ENCODE measurements at places on chromosomes 13 and 19. TPM values are rescaled to one million over a fixed set of nuclear protein-coding genes. Genes with fewer than 3 reads are reported as not detected.
A peak's percentile ranks its signal among the peaks of the same experiment; 100 is the strongest.

DNA sequence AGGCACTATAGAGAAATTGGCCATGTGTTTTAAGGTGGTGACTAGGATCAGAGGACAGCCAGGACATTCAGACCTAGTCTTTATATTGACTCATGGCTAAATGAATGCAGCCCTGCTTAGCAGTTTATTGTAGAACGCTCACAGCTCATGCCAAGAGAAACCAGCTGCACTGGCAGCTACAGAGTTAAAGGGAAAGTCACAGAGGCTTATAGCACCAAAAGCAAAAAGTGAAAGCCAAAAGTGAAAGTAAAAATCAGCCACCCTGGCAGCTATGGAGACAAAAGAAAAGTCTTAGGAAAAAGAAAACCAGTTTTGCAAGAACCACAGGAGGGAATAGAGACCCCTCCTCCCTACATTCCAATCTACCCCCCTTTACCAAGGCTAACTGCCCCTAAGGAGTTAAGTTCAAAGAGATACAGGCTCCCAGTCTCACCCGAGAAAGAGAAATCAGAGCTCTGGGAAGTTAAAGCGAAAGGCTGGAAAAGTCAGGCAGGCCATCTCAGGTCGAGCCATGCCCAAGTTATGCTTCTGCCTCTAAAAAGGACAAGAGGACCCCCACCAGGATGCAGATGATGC is 99.0 kb downstream of the ZNF429 start:
- DNase-seq: no peak

- DNase-seq: no peak
Observed at GRCh38 chr13:85808811-85809210, 9.6 kb upstream of the SLITRK6 start.

GRCh38 chr19:48676887-48677286 is 4.1 kb upstream of the NTN5 start:
- no peak for DNase-seq

DNA sequence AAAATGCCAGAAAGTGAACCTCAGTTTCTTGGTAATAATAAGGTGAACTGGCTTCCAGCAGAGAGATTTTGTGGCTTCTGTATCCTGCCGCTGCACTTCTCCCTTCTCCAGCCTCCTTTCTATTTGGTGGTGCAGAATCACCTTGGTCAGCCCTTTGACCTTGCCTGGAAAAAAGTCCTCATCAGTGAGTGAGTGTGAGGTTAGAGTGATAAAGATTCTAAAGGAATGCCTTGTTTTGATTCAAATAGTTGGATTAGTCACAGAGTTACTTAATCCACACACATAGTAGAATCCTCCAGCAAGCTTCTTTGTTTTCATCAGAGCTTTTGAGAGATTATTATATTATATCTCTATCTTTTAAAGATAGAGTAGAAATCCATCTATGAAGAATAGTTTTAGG is 140.9 kb downstream of the KCNRG start:
- no peak for DNase-seq

DNA sequence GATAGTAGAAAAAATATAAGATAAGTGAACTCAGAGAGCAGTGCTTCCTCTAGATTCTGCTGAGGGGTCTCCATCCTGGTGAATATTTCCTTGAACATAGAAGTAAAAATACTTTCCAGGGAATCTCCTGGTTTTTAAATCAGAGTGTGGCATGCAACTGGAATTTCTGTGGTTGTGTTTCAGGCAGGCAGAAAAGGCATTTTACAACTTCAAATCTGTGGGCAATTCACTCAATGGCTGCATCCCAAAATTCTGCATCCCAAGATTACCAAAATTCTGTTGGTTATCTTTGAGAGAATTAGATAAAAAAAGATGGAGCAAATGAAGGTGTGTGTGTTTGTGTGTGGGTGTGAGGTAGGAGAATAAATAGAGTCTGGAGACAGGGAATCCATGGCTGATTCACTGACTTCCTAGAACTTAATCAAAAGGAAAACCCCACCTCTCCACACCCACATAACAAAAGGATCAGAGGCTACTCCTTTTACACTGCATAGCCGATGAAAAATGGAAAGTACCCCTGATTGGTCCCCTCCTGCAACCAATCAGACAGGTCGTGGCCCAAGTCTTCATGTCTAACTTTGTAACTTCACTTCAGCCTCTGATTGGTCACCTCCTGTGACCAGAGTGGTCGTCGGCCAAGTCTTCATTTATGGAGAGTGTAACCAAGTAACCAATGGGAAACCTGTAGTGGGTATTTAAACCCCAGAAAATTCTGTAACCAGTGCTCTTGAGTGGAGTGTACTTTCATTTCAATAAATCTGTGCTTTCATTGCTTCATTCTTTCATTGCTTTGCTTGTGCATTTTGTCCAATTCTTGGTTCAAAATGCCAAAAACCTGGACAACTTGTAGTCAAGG is 112.8 kb downstream of the DLEU7 start:
- no peak for DNase-seq

Gene RNASEH2B
- total RNA-seq: 67.2 TPM

GRCh38 chr19:38557205-38557799 is 60.5 kb downstream of the MAP4K1 start:
- no peak for DNase-seq

DNA sequence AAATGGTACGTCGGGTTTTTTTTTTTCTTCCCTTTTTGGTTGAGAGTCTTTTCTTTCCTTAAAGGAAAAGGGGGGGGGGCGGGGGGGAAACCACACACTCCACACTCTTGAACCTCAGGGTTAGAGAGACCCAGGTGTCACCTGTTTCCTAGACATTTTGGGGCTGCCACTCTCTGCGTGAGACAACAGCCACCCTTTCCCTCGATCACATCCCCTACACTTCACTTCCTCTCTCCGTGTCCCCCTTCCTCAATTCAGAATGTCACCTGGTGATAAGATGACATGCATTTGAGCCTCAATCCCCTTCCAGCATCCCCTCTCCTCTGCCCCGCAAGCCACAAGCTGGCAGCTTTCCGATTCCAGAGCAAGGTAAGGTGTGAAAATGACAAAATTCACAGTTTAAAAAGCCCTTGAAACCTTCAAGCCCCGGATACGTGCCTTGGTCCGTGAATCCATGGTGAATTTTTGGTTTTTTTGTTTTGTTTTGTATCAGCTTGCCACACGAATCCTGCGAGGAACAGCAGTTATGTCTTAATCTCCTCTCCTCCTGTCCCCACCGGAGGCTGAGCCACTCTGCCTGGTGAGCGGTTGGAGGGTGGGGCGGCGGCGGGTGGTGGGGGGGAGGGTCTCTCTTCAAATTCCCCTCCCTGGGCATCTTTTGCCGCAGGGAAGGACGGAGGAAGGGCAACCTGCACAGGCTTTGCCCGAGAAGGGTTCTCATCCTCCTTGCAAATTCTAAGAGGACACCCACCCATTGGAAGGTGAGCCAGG is 4.2 kb downstream of the PTPRS start:
- no peak for DNase-seq

Gene WASF3
- total RNA-seq: 27.1 TPM

DNA sequence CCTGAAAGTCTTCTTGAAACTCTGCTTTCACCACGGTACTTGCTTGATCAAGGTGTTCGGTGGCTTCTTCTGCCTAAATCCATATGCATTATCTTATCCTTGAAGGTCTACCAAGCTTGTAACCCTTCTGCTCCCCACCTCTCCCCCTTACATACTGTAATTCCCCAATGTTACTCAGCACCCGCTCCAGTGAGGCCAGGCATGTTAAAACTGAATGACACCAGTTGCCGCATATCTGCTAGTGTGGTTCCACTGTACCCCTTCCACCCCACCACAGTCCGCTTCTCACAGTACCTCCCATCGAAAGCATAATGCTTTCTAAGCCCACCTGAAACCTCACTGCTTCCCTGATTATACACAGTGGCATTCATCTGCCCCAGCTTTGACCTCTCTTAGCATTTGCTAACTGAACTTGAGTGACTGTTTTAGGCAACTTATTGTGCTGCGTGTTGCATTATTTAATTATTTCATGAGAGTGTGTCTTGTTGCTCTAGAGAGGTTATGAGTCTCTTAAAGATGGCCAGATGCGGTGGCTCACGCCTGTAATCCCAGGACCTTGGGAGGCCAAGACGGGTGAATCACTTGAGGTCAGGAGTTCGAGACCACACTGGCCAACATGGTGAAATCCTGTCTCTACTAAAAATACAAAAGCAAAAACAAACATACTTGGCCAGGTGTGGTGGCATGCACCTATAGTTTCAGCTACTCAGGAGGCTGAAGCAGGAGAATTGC is 87.6 kb upstream of the MBNL2 start:
- DNase-seq: no peak

DNA sequence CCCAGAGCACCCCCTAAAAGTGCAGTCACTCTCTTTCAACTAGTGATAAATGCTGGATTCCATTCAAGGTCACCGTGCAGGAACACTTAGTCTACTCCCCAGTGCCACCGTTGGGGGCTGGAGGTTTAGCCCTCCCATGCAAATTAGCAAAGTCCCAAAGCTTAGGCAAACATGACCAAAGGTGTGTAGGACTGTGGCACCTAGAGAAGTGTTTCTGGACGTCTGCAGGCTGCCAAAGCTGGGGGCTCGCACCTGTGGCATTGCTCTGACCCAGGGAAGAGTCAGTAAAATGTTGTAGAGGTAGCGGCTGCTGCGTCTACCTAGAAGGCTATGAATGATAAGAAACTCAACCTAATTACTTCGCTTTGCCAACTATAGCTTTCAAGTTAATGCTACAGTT is 13.9 kb downstream of the COL4A1 start:
- no peak for DNase-seq

GRCh38 chr13:60838581-60838980 is 441.6 kb downstream of the TDRD3 start:
- no peak for DNase-seq

- DNase-seq: no peak
Observed at GRCh38 chr19:35342430-35342829, 5.3 kb upstream of the FFAR1 start.

DNA sequence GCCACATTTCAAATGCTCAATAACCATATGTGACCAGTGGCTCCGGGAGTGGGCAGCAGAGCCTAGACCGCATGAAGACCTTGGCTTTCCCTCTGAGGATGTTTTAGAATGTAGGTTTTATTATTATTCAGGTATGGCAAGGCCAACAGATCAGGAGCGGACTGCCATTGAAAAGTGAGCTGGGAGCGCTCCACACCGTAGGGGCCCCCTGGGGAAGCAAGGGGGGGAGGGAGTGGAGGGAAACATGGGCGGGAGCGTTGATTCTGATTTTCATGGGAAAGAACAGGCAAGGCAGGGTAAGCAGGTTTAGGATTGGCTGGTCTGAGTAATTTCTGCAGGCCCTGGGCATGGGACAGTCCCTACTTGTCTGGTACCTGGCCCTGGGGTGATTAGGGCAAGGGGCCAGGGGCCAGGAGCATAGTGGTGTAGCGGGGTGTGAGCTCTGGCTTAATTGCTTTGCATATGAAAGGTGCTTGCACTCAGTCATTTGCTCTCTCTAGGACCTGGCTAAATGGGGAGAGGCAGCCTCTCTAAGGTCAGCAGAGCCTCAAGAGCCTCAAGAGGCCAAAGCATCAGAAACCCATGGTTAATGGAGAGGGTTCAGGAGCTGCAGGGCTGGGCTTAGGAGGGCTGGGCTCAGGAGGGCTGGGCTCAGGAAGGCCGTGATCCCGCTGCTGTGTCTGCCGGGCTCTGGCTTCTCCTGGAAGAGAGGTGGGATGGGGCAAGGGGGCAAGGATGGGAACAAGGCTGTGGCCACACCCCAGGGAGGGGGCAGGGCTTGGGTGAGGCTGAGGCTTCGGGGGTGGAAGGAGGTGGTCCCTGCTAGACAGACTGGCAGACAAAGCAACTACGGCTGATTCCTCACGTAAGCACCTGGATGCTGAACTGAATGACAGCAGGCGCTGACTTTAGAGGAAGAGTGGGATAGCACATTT is 82.0 kb upstream of the WASF3 start:
- peak; percentile 27 for DNase-seq

Gene FCHO1
- 4.8 TPM for total RNA-seq

DNA sequence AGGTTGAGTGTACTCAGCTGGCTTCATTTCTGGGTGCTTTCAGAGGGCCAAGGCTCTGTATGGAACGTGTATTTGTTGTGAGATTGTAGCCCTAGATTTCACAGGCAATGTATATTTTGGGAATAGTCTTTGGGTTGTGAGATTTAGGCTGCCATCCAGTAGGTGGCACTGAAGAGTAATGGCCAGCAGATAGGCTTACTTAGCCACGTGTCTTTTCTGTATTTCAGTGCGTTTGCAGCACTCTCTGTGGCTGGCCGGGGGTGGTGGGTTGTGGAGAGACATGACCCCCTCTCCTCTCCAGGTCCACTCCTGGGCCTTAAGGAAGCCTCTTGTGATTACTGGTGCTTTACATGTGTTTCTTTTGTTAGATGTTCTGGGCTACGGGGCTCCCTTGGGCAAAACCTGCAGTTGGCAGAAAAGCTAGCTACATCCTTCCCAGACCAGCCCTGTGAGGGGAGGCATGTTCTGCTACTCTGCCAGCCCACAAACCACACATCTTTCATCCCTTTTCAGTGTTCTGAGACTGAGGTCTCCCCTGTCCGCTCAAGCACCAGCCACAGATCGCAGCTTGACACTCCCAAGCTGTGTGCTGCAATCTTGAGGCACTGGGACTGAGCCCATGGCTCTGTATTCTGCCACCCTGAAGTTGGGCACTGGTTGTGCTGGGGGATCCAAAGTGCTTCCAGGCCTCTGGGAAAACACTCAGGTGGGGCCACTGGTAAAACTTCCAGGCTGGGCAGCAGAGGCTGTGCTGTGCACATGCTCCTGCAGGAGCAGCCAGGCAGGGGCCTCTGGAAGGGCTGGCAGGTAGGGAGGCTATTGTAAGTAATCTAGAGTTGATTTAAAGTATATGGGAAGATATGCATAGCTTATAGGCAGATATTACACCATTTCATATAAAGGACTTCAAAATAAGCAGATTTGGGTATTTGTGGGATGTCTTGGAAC is 1096.8 kb upstream of the PCDH20 start:
- DNase-seq: no peak

- DNase-seq: peak; percentile 32
Observed at GRCh38 chr13:112242777-112243176, 133.4 kb upstream of the SPACA7 start.
